IPS DF 19.7 (cell line): ENCODE measurements at places on chromosomes 4 and X.

DNA sequence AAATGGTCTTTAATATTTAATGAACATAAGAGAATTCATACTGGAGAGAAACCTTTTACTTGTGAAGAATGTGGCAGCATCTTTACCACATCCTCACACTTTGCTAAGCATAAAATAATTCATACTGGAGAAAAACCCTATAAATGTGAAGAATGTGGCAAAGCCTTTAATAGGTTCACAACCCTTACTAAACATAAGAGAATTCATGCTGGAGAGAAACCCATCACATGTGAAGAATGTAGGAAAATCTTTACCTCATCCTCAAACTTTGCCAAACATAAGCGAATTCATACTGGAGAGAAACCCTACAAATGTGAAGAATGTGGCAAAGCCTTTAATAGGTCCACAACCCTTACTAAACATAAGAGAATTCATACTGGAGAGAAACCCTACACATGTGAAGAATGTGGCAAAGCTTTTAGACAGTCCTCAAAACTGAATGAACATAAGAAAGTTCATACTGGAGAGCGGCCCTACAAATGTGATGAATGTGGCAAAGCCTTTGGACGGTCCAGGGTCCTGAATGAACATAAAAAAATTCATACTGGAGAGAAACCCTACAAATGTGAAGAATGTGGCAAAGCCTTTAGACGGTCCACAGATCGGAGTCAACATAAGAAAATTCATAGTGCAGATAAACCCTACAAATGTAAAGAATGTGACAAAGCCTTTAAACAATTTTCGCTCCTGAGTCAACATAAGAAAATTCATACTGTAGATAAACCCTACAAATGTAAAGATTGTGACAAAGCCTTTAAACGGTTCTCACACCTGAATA is 35.6 kb downstream of the ZNF141 start:
- DNase-seq: no peak

GRCh38 chr4:183165376-183165775 is 66.3 kb downstream of the WWC2 start:
- DNase-seq: no peak

DNA sequence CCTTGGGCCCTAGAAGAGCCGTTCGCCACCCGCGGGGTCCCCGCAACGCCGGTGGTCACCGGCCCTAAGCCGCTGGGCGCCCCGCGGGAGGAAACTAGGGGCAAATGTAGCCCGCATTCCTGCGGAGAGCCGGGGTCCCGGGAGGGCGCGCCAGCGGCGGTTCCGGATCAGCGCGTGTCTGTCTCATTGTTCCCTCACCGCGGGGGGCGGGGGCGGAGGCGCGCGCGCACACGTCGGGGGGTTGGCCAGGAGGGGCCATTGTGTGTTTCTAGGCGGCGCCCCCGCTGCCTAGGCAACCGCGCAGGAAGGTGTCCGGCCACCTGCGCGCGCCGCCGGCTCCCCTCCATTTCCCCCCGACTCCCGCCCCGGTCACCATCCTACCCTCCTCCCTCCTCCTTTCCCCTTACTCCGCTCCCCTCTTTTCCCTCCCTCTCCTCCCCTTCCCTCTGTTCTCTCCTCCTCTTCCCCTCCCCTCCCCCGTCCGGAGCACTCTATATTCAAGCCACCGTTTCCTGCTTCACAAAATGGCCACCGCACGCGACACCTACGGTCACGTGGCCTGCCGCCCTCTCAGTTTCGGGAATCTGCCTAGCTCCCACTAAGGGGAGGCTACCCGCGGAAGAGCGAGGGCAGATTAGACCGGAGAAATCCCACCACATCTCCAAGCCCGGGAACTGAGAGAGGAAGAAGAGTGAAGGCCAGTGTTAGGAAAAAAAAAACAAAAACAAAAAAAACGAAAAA is 789 bp upstream of the DDX3X start:
- peak; percentile 73 for DNase-seq

DNA sequence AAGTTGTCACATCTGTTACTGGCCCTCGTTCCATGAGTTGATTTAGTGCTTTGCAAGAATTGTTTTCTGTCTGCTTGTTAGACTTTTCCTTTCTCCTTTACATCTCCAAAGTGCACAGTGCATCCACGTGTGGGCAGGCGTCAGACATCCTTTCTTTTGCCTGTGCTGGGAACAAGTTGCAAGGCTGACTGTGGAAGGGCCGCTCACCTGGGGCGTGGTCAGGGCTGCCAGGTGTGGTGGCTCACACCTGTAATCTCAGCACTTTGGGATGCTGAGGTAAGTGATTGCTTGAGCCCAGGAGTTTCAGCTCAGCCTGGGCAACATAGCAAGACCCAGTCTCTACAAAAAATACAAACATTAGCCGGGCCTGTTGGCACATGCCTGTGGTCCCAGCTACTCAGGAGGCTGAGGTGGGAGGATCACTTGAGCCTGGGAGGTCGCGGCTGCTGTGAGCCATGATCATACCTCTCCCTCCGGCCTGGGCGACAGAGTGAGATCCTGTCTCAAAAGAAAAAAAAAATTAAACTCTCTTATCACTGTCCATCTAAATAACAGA is 46.2 kb downstream of the RGS12 start:
- no peak for DNase-seq

DNA sequence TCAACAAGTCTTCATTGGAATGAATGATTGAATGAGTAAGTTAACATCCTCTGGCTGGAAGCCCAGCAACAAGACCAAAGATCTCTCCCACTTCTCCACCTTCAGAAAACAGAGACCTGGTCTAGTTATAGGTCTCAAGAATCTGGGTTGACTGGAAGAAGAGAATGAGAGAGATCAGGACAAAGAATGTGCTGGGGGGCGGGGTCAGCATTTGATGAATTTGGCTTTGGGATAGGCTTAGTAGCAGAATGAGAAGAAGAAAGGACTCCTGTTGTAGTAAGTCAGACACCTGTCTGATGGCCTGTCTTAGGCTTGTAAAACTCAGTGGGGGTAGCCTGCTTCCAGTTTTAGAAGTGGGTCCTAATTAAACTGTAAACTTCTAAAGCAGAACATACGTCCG is 51.0 kb downstream of the TRIM2 start:
- DNase-seq: no peak

- DNase-seq: no peak
These were observed 115.0 kb upstream of the NALF2 start for GRCh38 chrX:69389101-69389501.

DNA sequence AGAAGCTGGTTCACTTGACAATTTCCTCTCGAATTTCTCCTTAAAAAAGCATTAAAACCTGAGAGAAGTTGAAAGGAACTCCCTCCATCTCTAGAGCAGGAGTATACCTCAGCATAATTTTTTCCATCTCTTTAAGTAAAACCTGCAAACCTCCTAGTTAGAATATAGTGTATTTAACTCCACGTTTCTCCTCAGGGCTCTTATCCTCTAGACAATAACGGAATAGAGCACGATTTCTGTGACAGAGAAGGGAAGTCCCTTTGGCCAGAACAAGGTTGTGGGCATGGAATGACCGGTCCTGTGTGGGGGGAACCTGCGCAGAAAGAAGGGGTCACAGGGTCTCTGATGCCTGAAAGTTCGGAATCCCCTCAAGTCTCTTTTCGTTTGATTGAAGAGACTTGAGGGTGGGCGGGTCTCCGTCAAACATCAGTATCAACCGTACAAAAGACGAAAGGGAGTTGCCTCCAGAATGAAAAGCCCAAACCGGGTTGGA is 697 bp downstream of the ZNF280C start:
- no peak for DNase-seq

GRCh38 chrX:42975906-42976305 is 197.9 kb upstream of the PPP1R2C start:
- DNase-seq: no peak

DNA sequence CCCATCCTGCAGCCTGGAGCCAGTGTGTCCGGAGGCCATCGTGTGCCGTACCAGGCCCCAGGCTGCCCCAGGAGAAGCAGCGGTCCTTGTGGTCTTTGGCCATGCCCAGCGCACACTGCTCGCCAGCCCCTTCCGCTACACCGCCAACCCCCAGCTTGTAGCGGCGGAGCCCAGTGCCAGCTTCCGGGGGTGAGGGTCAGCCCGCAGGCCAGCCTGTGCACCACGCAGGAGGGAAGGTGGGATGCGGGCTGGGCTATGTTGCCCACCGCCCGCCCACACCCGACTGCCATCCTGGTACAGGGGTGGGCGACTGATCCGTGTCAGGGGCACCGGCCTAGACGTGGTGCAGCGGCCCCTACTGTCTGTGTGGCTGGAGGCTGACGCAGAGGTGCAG is 7.6 kb upstream of the SRPK3 start:
- no peak for DNase-seq

DNA sequence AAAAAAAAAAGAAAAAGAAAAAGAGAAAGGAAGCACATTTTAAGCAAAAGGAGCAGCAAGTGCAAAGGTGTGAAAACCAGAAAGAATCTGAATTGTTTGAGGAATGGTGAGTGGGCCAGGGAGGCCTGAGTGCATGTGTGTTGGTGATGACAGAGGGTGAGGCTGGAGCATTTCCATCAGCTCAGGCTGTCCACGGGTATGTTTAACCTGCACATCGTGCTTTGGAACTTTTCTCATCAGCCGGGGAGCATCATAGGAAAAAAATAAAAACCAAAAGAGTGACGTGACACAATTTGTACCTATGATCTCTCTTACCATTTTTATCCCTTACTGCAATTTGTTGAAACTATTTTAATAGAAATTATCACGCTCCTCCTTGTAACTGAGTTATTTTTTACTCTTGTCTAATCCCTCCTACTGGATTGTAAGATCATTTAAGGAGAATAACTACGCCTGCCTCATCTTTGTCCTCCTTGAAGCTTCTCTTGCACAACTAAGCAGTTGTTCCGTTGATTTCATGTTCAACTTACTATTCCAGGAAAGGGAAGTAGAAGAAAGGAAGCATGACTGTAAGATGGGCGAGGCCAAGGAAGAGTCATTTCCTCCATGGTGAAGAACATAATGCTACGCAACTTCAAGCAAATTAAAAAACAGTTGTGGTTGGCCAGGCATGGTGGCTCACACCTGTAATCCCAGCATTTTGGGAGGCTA is 7.0 kb downstream of the PALLD start:
- no peak for DNase-seq

DNA sequence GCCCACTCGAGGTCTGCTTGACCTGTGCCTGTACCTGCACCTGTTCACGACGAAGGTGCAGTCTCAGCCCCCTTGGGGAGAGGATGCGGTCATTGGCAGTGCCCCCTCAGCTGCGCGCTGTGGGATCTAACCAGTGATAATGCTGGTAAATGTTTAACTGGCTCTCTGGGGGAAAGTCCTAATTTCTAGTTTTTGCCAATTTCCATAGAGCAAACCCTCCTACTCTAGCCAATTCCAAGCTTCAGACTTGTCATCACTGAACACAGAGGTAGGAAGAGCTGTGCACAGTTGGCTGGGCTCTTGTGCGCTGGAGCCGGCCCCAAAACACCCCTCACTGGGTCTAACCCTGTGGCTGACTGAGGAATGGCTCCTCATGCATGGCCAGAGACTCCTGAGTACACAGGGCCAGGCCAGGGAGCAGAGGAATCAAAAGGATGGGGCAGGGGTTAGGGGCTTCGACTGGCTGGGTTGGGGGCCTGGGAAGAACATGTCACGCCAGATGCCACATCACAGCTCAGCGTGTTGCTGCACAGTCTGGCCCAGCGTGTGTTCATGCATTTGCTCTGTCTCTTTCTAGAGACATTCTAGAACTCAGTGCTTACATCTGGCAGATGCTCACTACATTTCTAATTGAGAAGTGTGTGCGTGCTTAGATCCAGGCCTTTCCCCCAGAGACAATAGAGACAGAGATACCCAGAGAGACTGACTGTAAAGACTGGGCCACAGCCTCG is 270.8 kb downstream of the BCOR start:
- DNase-seq: no peak

- peak; percentile 17 for DNase-seq
These were observed 370.3 kb upstream of the SMIM31 start for GRCh38 chr4:164383358-164384220.

DNA sequence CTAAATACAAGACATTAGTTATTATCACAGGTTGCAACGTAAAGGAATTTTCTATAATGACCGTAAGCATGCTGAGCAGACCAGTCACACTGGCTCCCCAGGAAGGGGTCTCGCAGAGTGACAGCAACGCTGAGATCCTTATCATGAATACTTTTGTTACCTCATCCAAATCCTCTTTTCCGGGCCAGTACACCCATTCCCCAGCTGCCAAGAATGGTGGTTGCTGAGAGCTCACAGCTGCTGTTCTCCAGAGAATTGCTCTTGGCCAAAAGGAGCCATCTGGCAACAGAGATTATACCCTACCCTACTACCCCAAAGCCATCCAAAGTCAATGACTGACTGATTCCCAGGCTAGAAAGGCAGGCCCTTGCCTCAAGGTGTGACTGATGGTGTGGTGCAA is 91.6 kb downstream of the FUNDC1 start:
- no peak for DNase-seq

GRCh38 chrX:148804579-148805355 is 304.4 kb downstream of the AFF2 start:
- DNase-seq: no peak

DNA sequence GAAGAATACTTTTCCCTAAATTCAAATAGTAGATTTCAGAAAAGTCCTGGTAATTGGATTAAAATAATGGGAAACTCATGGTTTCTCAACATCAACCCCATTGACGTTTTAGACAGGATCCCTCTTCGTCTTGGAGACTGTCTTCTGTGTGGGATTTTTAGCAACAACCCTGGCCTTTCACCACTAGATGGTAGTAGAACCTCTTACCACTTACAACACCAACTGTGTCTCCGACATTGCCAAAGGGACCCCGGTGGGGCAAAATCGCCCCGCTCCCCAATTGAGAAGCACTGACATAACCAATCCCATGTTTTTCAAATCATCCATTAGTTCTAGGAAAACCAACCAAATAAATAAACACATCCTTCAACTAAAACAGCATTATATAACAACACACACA is 16.9 kb upstream of the ANOS1 start:
- peak; percentile 20 for DNase-seq

- DNase-seq: no peak
These were observed 137.9 kb downstream of the APBB2 start for GRCh38 chr4:41076481-41076880.

- DNase-seq: no peak
These were observed 202.5 kb downstream of the LDB2 start for GRCh38 chr4:16695896-16696295.
